ENCODE measurements at places on chromosomes 5 and 9.

DNA sequence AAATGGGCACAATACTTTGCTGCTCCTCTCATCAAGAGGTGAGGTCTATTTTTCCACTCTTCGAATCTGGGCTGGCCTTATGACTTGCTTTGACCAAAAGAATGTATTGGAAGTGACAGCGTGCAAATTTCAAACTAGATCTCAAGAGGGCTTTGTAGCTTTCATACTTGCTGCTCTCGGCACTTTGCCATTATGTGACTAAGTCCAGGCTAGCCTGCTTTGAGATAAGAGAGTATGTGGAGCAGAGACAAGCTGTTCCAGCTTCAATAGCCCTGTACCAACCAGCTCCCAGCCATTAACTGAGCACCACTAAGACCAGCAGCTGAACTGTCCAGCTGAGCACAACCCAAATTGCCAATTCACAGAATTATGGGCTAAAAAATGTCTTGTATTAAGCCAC lies 124.6 kb downstream of the ACER2 start:
- DNase-seq: no peak

GRCh38 chr9:127904561-127905003 lies 5.2 kb upstream of the ST6GALNAC6 start:
- no peak for DNase-seq

DNA sequence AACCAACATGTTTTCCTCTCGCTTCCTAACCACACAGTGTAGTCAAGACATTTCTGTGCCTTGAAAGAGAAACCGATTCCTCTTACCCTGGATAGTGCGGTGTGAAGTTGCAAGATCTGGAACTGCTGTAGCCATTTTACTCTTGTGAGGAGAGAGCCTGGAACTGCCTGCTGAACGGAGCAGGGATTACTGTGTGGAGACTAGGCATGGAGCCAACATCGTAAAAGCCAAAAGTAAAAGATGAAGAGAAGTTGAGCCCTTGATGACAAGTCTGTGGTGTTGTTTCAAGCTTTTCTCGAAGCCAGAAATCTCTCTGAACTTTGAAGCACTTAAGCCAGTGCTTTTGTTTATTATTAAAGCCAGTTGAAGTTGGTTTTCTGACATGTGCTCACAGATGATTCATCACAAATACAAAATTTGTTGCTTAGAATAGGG lies 110.1 kb upstream of the GRIN3A start:
- DNase-seq: no peak

DNA sequence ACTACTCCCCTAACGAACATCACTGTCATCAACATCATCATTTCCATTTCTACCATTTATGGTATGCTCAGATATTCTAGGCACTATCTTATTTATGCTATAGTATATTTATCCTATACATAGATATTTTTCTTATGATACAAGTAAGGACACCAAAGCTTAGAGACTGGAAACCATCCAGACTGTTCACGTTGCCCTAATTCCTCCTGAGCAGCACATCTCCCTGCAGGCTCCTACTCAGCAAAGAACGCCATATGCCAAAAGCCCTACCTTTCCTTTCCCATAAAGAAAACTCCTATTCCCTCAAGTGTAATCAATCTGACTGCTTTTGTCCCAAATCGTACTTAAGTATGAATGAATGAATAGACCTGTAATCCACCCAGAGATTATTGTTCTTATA lies 247.0 kb downstream of the PRELID2 start:
- DNase-seq: no peak

DNA sequence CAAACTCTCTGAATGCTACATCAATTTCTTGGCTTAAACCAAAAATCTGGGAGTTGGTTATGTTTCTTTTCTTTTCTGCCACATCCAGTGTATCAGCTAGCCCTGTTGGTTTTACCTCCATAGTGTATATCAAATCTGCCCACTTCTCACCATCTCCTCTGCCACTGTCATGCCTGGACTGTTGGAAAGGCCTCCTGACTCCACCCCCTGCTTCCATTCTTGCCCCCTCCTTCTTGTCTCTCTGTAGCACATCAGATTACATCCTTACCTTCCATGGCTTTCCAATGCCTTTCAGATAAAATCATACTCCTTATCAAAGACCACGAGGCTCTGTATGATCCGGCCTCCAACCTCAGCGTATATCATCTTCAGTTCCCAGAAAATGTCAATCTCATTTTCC lies 35.4 kb downstream of the STXBP1 start:
- DNase-seq: no peak

DNA sequence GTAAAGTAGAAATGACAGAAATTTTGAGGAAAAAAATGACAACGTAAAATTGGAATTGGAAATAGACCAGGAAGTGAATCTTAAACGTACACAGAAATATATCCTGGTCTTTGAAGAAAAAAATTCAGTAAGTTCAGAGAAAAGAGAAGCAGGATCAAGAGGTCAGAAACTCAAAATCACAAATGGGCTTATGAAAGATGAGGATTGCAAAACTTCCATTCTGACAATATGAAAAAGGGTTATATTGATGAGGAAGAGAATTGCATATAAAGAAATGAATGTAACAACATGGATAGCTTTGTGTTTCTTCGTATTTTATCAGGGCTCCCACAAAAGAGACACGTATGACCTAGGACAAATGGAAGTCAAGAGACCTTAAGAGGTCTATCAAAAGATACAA lies 58.1 kb downstream of the OXCT1 start:
- no peak for DNase-seq

GRCh38 chr9:136220017-136220729 lies 15.2 kb upstream of the LHX3 start:
- no peak for DNase-seq

GRCh38 chr9:93051680-93052089 lies 6.8 kb upstream of the SUSD3 start:
- DNase-seq: no peak

DNA sequence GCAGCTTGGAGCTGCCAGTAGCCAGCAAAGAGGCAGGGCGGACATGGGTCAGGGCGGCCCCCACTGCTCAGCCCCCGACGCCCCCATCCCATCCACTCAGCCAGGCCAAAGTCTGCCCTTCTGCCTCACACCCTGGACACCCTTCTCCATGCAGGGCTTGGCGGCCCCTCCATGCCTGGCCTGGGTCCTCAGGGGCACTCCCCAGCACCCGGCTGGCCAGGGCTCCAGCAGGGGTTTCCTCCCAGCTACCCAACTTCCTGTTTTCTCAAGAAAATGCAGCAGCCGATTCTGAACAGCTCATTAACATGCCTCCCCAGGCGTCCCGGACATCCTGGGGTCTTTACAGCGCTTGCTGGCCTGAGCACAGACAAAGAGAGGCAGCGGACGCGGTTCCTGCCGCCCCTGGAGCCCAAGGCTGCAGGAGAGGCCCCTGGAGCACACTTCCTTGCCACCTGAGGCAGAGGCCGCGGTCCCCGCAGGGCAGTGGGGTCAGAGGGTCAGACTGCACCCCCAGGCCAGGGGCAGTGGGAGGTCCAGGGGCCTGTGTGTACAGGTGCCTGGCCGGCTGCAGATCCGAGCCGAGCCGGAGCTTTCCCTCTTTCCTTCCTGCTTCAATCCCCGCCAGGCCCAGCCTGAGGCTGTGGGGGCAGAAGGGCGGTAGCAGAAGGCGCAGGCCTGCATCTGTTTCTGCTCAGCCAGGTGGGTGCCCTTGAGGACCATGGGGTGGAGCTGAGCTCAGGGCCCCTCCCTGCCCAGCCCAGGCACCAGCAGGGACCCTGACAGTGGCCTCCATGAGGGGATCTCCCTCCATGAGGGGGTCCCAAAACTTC lies 18.7 kb upstream of the NRARP start:
- DNase-seq: peak; percentile 72

GRCh38 chr5:28726815-28727214 lies 1688.4 kb upstream of the CDH9 start:
- no peak for DNase-seq

- peak; percentile 69 for DNase-seq
These were observed 41.3 kb downstream of the CAST start for GRCh38 chr5:96703384-96703920.

DNA sequence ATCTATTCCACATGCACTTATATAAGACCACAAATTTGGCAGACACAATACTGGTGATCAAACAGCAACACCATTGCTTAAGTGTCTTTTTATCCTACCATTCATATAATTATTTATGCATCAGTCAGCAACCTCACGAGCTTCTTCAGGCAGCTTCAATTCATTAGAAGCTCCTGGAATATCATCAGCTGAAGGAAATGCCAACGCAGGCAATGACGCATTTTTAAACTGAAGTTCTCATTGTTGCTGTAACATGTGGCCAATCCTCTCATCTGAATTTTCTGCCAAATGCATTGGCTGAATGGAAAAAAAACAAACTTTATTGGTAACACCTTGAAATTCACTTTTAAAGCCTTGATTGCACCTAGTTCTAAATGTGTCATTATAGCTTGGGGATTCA lies 376.4 kb upstream of the RGMB start:
- DNase-seq: no peak

- no peak for DNase-seq
These were observed 261.2 kb downstream of the TAF11L14 start for GRCh38 chr5:17895288-17896033.

DNA sequence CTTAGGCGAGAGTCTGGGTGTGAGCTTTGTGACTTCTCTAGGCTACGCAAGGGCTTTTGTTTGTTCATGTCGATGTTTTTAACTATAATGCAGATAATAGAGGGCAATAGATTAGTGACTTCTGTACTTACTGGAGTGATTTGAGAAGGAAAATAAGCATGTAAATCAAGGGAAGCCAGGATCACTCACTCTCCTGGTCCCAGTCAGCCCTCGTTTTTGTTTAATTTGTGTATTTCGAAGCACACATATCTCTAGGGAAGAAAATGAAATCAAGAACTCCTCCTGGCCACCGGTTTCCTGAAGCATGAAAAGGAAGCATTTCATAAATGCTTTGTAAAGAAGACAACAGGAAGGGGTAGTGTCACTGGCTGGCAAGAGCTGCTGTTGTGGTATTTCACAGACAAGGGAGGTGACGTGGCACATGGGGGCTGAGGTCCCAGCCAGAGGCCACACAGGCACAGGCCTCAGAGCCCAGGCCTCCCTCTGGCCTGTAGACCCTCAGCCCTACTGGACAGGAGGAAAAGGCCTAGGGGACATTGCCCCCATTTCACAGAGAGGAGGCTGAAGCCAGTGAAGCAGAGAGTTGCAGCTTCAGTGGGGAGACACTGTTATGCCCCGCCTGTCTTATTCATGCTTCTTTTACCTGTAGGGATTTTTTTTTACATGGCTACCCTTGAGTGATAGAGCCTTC lies 34.1 kb downstream of the IRF1 start:
- DNase-seq: peak; percentile 51

- DNase-seq: no peak
These were observed 574.5 kb downstream of the SLCO4C1 start for GRCh38 chr5:101721543-101721942.

DNA sequence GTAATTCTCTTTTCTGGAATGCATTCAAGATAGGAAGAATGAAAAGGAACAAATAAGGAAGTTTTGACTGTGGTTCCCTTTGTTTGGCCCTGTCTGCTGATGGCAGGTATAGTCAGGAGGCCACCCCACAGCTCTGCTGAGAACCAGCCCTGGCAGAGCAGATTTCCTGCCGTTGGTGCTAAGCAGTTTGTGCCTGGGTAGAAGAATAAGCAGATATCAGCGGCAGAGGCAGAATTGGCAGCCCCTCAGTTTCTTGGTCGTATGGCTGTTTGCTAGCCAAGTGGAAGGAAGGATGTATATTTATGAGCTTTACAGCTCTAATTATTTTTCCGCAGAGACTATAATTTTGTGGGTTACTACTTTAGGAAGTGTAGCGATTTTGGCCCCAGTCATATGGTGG lies 310.2 kb upstream of the RFX3 start:
- no peak for DNase-seq
